ENCODE measurements at places on chromosomes 1 and 21. TPM values are rescaled to one million over a fixed set of nuclear protein-coding genes. Genes with fewer than 3 reads are reported as not detected.

The RPE65 gene
- total RNA-seq: not detected

The ADGRL4 gene
- total RNA-seq: 31.9 TPM

DNA sequence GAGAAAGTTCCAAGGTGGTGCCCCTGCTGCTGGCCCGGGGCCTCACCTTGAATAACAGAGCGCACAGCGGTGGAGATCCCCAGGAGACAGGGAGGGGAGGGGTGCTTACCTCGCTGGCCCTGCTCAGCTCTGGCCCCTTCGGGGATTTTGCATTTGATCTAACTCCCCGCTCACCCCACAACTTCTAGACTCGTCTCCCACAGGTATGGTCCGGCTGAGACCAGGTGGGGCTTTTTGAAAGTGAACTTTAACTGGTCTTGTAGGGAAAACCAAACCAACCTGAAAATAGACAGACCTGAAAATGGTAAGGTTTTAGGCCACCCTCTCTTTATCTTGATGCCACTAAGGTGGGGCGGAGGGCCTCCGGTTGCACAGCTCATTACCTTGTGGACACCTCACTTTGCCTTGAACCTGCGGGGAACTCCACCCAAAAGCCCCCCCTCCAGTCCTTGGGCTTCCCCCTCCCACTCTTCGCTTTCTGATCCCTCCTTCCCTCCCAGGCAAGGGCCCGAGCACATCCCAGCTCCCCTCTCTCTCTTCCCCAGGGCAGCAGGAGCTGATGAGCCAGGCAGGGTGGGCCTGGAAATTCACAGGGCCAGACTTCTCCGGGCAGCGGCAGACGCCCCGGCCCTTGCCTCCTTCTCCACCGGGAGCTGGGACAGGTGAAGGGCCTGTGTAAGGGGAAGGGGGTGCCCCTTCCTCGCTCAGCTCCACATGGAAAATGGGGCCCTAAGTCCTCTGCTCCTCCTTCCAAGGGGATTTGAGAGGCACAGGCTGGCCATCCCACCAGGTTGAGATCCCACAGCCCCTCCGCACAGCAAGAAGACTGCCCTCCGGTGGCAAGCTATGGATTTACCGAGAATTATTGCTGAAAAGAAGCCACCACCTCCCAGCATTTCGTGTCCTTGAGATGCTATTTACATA lies 16.1 kb downstream of the TNFRSF8 start:
- DNase-seq: no peak

- no peak for DNase-seq
Measured at GRCh38 chr1:206143537-206144172, 26.5 kb upstream of the AVPR1B start.

- no peak for DNase-seq
Measured at GRCh38 chr1:53266038-53266437, 27.7 kb upstream of the MAGOH start.

DNA sequence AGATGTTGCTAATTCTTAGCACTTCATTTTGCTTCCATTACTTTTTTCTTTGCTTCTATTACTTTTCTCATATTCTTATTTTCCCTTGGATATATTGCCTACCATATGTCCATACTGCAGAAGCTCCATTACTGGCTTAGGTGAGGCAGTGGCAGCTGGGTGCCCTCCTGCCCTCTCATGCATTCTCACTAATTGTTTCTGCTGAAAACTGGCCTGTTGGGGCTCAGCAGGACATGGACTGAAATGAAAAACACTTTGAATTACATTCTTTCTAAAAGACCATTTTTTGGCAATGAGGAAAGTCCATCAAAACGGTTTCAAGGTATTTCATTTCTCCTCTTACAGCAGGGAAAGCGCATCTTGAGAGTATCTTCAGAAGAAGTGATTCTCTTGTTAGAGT lies 122.9 kb downstream of the MAST2 start:
- no peak for DNase-seq

DNA sequence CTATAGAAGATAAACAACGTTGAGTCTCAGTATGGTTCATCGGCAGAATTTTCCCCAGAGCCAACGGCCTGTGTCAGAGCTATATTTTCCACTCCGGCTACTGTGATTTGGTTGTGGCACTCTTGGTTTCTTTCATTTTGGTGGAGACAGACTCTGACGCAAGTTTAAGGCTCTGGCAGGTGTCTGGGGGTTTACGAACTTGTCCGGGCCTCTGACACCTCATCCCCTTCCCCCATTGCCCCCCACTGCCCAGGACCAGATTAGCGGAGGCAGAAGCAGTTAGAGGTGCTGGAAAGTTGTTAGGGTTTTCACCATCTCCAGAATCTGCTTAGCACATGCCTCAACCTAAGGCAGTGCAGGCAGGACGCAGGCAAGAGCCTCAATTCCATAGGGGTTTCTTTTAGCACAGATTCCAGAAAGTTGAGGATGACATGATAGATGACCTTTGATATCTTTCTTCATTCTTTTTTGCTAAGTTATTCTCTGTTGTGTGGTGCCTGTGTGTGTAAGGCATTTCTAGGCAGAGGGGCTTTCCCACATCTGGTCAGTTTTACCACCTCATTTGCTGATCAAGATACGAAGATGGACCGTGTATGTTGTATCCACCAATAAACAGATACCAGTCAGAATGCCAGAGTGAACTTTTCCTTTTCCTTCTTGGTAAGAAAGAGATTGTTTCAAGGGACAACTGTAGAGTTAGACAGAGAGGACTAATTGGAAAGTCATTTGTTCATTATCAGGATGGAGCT lies 18.4 kb upstream of the IL10 start:
- no peak for DNase-seq

- DNase-seq: no peak
Measured at GRCh38 chr1:184037849-184038591, 492 bp upstream of the COLGALT2 start.

- DNase-seq: no peak
Measured at GRCh38 chr1:84366786-84367185, 31.5 kb upstream of the DNASE2B start.

DNA sequence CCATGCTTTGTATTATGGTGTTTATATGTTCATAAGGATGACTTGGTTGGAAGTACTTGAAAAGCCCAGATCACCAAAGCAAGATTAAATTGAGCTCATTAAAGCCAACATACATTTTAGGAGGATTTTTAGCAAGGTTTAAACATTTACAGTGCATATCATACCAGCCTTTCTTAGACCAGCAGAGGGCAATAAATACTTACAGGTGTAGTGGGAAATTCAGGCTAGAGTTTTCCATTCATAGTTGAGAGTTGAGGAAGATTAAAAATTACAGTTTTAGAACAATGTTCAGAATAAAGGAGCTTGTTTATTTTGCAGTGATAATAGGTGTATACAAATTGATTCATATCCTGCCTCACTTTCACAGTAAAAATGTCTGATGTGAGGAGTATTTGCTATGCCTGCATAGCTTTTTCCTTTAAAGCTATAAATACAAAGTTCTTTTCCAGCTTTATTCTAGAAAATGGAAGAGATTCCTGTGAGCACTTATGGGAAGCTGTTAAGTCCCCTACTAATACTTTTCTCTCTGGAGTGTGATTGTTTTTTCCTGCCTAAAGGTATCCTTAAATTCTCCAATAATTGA lies 35.3 kb downstream of the DTL start:
- DNase-seq: no peak

DNA sequence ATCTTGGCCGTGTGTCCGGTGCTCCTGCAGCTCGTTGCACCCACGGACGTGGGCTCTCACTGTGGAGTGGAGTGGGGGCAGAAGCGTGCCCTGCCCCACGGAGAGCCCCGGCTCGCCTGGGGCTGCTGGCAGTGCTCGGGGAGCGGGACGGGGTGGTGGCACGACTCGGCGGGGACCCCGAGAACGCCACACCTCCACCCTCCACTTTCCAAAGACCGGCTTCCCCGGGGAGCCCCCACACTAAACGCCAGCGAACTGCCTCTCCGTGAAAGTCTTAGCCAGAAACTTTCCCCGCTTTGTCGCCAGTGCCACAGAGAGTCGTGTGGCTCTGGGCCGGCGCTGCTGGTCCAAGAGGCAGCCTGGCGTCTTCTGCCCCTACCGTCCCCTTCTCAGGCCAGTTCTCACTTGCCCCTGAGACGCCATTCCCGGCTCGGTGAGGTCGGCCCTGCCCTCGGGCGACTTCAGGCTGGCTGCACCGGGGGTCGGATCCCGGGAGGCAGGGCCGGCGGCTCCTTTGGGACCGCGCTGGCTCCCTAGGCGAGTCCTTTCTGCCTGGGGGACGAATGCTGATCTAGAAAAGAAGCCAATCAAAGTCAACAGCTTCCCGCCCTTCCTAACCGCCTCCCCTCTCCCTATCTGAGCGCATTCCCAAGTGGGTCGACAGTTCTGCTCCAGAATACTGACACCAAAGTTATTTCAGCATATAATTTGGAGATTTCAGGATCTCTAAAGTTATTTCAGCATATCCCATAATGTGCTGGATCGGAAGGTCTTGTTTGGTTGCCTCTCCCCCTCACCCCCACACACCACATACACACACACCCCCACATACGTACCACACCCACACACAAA lies 2.6 kb upstream of the SAMD13 start:
- DNase-seq: peak; percentile 60

- no peak for DNase-seq
Measured at GRCh38 chr1:232143315-232143886, 486.5 kb downstream of the SIPA1L2 start.
